ENCODE measurements at places on chromosomes 1 and 21.

DNA sequence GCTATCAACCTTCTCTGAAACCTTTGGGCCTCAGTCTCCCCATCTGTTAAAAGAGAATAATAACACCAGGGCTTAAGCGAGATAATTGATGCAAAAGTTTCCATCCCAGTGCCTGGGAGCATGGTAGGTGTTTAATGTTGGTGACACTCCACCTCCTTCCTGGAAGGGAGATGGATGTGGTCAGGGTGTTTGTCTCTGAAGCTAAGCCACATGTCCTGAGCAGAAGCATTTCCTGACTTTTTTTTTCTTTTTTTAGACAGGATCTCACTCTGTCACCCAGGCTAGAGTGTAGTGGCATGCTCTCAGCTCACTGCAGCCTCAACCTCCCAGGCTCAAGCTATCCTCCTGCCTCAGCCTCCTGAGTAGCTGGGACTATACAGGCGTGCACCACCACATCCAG, 72.6 kb upstream of the HMGB4 start:
- DNase-seq: no peak

DNA sequence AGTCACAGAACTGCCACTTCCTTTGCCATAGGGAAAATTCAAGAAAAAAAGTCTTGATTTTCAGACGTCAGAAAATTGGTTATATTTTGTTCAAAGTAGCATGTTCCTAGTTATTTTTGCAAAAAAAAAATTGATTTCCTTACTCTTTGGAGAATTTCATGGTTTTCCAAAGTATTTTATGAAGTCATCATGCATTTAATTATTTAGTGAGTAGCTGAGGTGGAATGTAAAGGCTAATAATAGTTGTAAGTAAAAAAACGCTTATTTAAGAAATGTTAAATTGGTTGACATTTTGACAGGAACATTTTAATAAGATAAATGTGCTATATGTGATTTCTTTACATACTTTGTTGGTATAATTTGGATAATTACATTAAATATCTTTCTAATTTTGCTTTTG, 20.8 kb downstream of the TSEN15 start:
- DNase-seq: no peak

GRCh38 chr1:52691821-52692220, 6.3 kb downstream of the COA7 start:
- DNase-seq: no peak

DNA sequence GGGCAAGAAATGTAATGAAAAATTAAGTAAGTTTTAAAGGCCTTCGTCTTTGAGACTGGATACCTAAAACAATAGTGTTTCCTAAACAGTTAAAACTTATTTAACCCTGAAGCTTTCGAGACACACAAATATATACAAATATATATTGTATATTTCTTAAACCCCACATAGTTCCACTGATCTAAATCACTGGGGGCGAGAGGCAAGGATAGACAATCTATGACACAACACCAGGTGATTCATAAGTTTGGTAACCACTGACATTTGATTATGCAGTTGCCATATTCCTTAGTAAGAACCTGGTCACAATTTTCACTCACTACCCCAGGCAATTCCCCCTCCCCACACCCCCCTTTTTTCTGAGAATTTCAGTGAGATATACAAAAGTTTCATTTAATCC, 55.3 kb upstream of the BOLA1 start:
- DNase-seq: no peak

DNA sequence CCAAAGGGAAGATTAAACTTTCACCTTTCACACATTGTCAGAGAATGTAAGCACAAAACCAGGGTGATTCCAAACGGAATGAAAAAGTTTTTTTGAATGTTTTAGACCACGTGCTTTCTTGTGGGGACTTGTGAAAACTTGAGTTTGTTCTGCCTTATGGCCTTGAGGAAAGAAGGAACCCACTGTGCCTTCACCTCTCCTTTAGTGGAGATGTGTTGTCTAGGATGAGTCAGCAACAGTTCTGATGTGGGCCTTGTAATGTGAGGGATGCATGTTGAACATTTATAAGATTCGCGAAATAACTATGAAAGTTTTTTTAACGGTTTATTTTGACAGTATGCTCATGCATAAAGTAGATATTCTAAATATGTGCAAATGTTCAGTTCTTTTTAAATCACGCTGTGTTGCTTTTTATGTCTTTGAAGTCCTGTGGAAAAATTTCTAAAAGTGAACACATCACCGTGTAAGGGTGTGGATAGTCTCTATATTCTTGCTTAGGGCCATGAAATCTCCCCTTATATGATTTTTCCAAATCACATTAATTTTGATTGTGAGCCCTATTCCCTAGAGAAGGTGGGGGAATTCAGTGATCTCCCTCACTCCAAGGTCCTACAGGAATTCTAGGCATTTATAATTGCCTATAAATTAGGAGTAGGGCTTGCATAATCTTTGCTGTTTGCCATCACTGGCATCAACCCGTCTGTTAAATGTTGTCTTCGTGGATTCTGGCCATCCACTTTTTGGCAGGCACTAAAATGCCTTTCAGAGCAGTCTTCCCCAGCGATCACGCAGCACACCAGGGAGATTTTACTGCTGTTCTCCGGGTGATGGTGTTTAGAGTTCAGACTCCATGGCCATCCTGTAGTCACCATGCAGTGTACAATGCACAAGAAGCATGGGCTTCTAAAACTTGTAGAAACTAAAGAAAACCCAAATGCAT, 47.4 kb downstream of the PLA2G4A start:
- DNase-seq: no peak

GRCh38 chr1:211908453-211908852, 77.9 kb upstream of the LPGAT1 start:
- DNase-seq: no peak
